T-helper 1 cell (primary cell): ENCODE measurements at places on chromosomes 5 and 9.

- no peak for DNase-seq
These were observed 25.9 kb downstream of the CD14 start for GRCh38 chr5:140607031-140607430.

DNA sequence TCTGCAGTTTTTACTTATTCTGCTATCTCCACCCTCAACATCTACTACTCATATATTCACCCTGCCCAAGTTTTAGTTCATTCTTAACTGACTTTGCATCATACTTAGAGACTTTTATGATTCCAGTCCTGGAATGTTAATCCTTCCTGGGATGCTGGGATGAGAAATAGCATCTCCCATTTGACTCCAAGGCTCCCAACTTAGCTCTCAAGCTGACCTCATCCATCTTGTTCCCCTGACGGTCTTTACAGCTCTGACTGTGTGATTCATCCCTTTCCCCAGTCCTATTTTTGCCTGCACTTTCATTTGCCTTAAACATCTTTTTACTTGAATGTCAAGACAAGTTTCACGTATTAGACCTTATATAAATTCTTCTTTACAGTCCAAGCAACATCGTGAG, 297.8 kb downstream of the EPB41L4A start:
- DNase-seq = no peak

GRCh38 chr9:130268521-130269211, 3.1 kb downstream of the HMCN2 start:
- DNase-seq = no peak

- no peak for DNase-seq
These were observed 168.1 kb upstream of the DMRT1 start for GRCh38 chr9:673264-673965.

DNA sequence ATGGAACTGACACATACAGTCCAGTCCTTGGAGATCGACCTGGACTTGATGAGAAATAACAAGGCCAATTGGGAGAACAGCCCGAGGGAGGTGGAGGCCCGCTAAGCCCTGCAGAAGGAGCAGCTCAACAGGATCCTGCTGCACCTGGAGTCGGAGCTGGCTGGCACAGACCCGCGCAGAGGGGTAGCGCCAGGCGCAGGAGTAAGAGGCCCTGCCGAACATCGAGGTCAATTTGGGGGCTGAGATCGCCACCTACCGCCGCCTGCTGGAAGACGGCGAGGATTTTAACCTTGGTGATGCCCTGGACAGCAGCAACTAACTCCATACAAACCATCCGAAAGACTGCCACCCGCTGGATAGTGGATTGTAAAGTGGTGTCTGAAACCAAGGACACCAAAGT, 1610.1 kb upstream of the ACO1 start:
- DNase-seq = no peak
